ENCODE measurements at places on chromosomes 11 and 22.

DNA sequence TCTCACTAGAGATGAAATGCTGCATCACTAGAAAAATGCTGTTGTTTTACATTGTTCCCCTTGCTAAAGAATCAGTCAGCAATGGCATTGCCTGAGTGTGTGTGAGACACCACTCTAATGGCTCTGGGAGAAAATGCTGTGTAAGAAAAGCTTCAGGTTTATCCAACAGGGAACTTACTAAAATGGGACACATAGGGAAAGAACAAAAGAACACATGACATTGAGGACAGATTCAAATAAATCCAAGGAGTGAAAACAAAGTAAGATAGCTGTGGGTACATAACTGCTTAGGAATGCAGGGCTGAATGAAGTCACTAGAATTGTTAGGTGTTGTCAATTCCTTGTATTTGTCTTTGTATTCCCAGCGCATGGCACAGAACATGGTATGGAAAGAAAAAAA is 24.2 kb downstream of the BLID start:
- peaks cover 9% of the 10 kb centered on the region for H3K27me3 ChIP-seq
- no peak overlapping the region for H3K4me3 ChIP-seq
- H3K4me1 ChIP-seq: no peaks in the 10 kb centered on the region
- H3K36me3 ChIP-seq: no peaks in the 10 kb centered on the region
- no peak for DNase-seq

DNA sequence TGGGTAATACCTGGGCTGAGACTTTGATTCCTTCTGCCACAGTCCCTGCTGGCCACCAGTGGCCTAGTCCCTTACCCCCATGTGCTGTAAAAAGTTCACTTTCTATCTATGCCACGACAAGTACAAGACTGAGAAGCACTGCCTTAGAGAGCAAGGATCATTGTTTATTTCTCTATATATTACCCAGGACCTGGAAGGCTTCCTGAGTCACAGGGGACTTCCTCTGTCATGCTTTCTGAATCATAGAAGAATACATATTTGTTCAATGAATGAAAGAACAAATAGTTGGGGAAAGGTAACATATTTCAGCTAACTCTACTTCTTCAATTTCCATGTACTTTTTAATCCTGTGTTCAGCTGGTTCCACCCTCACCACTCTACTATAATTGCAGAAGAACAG is 5.5 kb upstream of the SYT9 start:
- H3K4me3 ChIP-seq: no peak overlapping the region
- H3K27me3 ChIP-seq: peaks cover under 1% of the 10 kb centered on the region
- H3K4me1 ChIP-seq: peaks cover under 1% of the 10 kb centered on the region
- no peak for DNase-seq

- no peak overlapping the region for H3K4me3 ChIP-seq
- H3K27me3 ChIP-seq: no peaks in the 10 kb centered on the region
- H3K36me3 ChIP-seq: peaks cover 8% of the 10 kb centered on the region
- no peak overlapping the region for H3K27ac ChIP-seq
- peaks cover 22% of the 10 kb centered on the region for H3K4me1 ChIP-seq
Measured at GRCh38 chr11:73239111-73239521, 21.0 kb downstream of the P2RY2 start.

DNA sequence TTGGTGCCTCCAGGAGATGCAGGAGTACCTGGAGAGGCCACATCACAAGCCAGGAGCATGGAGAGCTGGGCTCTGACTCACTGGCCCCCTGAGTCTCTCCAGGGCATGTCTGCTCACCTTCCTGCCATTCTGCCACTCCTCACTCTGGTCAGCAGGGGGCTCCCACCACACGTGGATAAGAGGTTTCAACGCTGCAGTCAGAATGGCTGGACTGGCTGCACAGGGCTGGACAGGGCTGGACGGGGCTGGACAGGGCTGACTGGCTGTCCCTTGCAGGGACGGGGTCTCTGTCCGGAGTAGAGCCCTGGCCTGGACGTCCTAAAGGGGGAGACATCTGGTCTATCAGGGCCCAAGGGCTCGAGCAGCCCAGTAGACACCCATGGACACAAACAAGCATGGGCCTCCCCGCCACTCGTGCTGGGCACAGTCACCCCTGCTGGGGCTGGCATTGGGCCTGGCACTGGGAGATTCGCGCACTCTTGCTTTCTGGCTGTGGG is 34.6 kb downstream of the CYTH4 start:
- no peak for DNase-seq
- peaks cover 40% of the 10 kb centered on the region for H3K27me3 ChIP-seq
- H3K36me3 ChIP-seq: no peaks in the 10 kb centered on the region
- H3K27ac ChIP-seq: no peak overlapping the region
- peaks cover 9% of the 10 kb centered on the region for H3K4me1 ChIP-seq
- no peak overlapping the region for H3K4me3 ChIP-seq

GRCh38 chr11:75240311-75241035 is at the start of gene TPBGL:
Gene TPBGL, plus strand, starts transcription at chr11:75240774. Its CDS starts 276 bp downstream, at chr11:75241050.
- DNase-seq: no peak
- H3K4me3 ChIP-seq: peak within 1 kb of the TSS; percentile 56
- H3K36me3 ChIP-seq: no peaks in the 10 kb centered on the region
- H3K27me3 ChIP-seq: peaks cover 50% of the 10 kb centered on the region

DNA sequence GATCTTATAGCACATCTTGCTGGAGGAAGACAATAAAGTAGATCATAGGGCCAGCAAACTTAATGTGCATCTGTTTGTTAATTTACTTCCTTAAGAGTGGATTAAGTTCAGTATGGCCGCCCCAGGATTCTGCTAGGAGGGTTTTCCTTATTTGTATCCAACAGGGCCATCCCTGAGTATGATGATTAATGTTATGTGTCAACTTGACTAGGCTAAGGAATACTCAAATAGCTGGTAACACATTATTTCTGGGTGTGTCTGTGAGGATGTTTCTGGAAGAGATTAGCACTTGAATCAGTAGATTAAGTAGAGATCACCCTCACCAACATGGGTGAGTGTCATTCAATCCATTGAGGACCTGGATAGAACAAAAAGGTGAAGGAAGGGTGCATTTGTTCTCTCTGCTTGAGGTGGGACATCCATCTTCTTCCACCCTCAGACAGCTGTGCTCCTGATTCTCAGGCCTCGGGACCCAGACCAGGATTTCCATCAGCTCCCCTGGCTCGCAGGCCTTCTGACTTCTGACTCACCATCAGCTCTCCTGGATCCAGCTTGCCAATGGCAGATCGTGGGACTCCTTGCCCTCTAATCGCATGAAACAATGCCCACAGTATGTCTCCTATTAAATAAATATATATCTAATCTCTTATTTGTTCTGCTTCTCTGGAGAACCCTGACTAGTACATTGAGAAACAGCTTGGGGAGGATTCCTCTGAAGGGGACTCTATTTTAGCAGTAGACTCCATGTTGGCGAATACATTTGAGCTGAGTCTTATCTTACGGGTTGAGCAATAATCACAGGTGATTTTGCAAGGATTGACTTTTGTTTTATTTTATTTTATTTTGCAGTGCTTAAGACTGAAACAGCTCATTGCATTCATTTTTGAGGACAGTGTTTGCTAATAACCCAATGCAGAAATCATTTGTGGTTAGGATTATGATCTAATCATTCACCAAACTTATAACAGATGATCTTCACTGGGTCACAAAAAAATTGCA is 9.0 kb upstream of the ZBTB44 start:
- no peaks in the 10 kb centered on the region for H3K4me1 ChIP-seq
- DNase-seq: no peak
- H3K36me3 ChIP-seq: no peaks in the 10 kb centered on the region
- H3K4me3 ChIP-seq: no peak overlapping the region
- peak overlapping the region; percentile 30 for H3K27ac ChIP-seq
- H3K27me3 ChIP-seq: no peaks in the 10 kb centered on the region

DNA sequence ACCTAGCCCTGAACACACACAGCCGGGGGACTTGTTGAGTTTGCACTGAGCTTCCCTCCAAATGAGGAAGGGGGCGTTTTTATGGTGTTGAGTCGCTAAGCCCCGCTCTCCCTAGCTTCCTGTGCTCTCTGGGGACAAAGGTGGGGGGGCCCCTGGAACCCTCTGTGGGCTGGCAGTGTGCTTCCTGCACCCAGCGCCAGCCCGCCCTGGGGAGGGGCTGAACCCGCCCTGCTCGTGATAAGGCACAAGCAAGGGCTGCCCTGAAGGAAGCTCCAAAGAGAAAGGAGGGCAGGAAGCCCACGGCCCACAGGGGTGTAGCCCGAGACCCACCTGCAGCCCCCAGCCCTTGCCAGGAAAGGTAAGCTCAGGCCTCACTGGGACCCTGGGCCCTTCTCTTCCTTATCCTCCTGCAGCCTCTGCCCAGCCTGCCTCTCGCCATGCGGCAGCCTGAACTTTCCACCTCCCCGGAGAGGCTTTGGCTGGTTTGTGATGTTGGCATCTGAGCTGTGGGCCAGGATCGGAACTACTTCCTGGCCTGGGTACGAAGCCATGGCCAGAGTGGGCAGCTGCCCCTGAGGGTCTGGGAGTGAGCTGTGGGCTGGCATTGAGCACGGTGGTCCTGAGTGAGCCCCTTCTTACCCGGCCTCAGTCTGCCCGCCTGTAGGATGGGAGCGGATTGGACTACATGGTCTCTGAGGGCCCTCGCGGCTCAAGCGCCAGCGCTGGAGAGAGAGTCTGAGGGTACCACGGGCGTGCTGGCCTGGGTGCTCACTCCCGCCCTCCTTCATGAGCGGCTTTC is at the start of gene FERMT3:
FERMT3 (plus strand) TSS at position 265 of the 799 bp plus-strand sequence. CDS start 644 bp downstream, outside the sequence.
- peak within 1 kb of the TSS; percentile 81 for H3K27ac ChIP-seq
- no peak for DNase-seq
- H3K36me3 ChIP-seq: peaks cover 40% of the 10 kb centered on the region
- peak within 1 kb of the TSS; percentile 45 for H3K4me3 ChIP-seq
- H3K27me3 ChIP-seq: no peaks in the 10 kb centered on the region

GRCh38 chr11:15223318-15223717 is 108.6 kb downstream of the INSC start:
- no peak overlapping the region for H3K27ac ChIP-seq
- no peak overlapping the region for H3K4me3 ChIP-seq
- H3K4me1 ChIP-seq: no peaks in the 10 kb centered on the region
- no peaks in the 10 kb centered on the region for H3K27me3 ChIP-seq
- DNase-seq: no peak

GRCh38 chr22:30167296-30167695 is 79.3 kb downstream of the LIF start:
- DNase-seq: no peak
- H3K27me3 ChIP-seq: no peaks in the 10 kb centered on the region
- no peak overlapping the region for H3K4me3 ChIP-seq
- no peaks in the 10 kb centered on the region for H3K4me1 ChIP-seq
- H3K36me3 ChIP-seq: no peaks in the 10 kb centered on the region
- no peak overlapping the region for H3K27ac ChIP-seq

DNA sequence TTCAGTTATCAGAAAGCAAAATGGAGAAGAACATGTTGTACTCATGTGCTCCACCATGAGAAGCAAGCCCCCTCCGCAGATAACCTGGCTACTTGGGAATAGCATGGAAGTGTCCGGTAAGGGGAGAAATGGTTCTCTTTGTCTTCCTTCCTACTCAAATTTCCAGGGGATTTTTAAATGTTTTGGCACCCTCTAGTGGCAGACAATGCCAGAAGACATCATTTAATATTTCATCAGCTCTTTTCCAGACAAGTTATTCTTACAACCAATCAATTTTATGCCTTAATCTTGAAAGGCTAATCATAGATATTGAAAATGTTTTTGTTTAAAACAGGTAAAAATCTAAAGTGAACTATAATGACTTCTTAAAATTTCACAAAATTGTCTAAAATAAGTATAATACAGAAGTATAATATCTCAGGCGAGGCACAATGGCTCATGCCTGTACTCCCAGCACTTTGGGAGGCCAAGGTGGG is 15.7 kb downstream of the CRTAM start:
- peaks cover 3% of the 10 kb centered on the region for H3K4me1 ChIP-seq
- no peak for DNase-seq
- H3K27me3 ChIP-seq: no peaks in the 10 kb centered on the region
- no peaks in the 10 kb centered on the region for H3K36me3 ChIP-seq

DNA sequence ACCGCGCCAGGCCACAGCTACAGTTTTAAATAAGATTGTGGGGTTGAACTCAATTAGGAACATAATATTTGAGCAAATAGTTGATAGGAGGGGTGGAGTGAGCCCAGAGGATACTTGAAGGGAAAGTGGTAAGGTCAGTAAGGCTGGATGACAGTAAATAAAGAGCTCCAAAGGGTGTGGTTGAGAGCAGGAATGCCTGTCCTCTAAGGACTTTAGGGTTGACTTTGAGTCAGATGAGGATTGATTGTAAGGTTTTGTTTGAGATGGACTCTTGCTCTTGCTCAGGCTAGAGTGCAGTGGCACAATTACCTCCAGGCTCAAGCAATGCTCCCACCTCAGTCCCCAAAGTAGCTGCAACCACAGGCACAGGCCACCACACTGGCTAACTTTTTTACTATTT is 2.4 kb downstream of the FOXR1 start:
- H3K27ac ChIP-seq: no peak overlapping the region
- no peak for DNase-seq
- H3K4me3 ChIP-seq: no peak overlapping the region
- H3K27me3 ChIP-seq: peaks cover 8% of the 10 kb centered on the region

DNA sequence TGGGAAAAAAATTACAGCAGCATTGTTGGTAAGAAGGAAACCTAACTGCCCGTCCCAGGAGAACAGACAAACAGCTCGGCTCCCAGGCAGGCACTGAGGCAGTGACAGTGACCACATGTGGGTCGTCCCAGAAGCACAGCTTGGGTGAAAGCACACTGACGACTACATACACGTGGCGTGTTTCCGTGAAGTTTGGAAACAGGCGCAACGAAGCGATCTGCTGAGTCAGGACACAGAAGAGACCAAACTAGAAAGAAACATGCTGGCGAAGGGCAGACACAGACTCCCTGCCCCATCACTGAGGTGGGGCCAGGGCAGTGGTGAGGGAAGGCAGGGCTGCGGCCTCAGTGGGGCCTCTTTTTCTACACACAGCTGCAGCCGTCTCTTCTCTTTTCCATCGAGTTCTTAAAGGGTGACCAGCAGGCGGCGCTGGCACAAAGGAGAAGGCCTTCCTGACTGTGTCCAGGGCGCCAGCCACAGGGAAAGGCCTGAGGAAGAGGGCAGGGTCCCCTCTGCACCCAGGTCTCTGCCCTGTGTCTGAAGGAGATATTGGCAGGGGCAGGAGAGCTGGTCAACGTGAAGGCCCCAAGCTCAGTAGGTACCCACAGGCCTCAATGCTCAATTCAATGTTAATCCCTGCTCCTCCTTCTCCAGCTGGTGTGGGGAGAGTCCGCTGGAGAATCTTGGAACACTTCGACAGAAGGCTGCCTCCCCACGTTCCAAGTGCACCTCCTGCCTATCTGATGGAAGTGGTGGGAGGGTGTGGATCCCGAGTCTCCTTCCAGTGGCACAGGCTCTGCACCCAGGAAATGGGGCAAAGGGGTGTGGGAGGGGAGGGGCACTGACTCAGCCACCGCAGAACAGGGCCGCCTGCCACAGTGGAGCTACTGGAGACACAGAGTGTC is 19.9 kb downstream of the CARS1 start:
- H3K36me3 ChIP-seq: peaks cover 82% of the 10 kb centered on the region
- peak overlapping the region; percentile 18 for H3K27ac ChIP-seq
- no peaks in the 10 kb centered on the region for H3K27me3 ChIP-seq
- DNase-seq: peak; percentile 85

- H3K4me1 ChIP-seq: peaks cover 31% of the 10 kb centered on the region
- H3K27me3 ChIP-seq: no peaks in the 10 kb centered on the region
- peak; percentile 59 for DNase-seq
- no peak overlapping the region for H3K27ac ChIP-seq
- H3K36me3 ChIP-seq: no peaks in the 10 kb centered on the region
- H3K4me3 ChIP-seq: no peak overlapping the region
Measured at GRCh38 chr22:46560696-46561295, 23.4 kb upstream of the CELSR1 start.
